ENCODE measurements at places on chromosomes 1 and 21.

GRCh38 chr1:211332830-211333229, 6.2 kb downstream of the TRAF5 start:
- peak; percentile 47 for DNase-seq

- no peak for DNase-seq
Measured at GRCh38 chr1:158830904-158831507, at the start of gene MNDA. Gene MNDA, plus strand, starts transcription at chr1:158831351. Its CDS starts 10,803 bp downstream, at chr1:158842154.

DNA sequence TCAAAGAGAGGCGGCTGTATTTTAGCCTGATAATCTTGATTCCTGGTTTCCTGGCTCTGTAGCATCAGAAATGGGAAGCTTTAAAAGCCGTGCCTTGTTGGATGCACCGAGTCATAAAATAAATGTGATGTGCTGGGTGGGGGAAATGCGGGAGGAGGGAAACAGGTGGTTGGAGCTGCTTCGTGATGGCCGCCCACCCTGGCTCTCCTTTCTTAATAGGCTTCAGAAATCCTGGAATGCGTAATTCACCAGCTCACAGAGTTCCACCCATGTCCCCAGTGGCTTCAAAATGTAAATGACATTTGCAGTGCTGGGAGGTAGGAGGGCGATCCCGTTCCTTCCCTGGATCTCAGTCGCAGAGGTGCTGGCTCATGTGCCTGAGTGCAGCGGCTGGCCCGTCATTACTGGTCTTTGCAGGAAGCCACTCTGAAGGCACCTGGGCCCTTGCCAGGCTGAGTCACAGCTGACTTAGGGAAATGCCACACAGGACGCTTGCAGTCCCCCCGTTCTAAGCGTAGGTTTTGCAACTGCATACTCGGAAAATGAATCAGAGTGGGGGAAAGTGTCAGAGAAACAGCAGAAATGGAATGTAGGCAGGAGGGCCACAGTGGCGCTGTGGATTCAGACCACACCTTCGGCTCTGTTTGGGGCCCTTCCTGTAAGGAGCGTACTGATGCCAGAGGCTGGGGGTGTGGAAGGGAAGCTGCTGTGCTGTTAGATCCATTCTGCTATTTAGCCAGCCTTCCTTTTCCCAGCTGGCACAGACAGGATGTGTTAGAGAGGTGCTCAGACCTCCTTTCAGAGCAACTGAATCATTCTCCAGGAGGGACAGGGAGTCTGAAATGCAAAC, 37.6 kb downstream of the GALNT2 start:
- DNase-seq, result peak; percentile 99

GRCh38 chr1:22388671-22389450, 62.8 kb upstream of the ZBTB40 start:
- peak; percentile 53 for DNase-seq

- no peak for DNase-seq
Measured at GRCh38 chr21:27292229-27292628, 325.3 kb upstream of the ADAMTS5 start.

DNA sequence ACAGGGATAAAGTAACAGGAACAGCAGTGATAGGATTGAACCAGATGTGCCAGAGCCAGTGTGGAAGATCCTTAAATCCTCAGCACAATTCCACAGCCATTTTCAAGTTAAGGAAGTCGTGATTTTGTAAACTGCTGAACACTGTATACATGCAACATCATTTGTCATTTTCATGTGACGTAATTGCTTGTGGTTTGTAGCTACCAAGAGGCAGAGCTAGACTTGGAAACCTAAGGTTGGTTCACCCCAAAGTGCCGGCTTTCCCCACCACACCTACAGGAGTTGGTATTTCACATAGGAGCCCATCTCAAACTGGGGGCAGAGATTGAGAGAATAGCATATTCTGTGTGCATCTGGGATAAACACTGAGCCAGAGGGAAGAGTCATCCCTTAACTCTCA, 113.9 kb downstream of the CAPN8 start:
- DNase-seq, result no peak

GRCh38 chr1:243628476-243628907, 221.6 kb downstream of the AKT3 start:
- DNase-seq, result peak; percentile 12

- DNase-seq, result no peak
Measured at GRCh38 chr21:43985690-43986251, 26.3 kb upstream of the TRAPPC10 start.

- peak; percentile 66 for DNase-seq
Measured at GRCh38 chr1:205286335-205286950, 35.1 kb downstream of the NUAK2 start.

Measured in mesenchymal stem cell (in vitro differentiated cells and primary cell).